ENCODE measurements at places on chromosomes 4 and X.

GRCh38 chr4:40613456-40613855, 16.2 kb downstream of the RBM47 start:
- H3K36me3 ChIP-seq: no peaks in the 10 kb centered on the region
- no peaks in the 10 kb centered on the region for H3K27me3 ChIP-seq
- H3K27ac ChIP-seq: no peak overlapping the region
- no peaks in the 10 kb centered on the region for H3K4me1 ChIP-seq
- DNase-seq: no peak
- H3K4me3 ChIP-seq: no peak overlapping the region

DNA sequence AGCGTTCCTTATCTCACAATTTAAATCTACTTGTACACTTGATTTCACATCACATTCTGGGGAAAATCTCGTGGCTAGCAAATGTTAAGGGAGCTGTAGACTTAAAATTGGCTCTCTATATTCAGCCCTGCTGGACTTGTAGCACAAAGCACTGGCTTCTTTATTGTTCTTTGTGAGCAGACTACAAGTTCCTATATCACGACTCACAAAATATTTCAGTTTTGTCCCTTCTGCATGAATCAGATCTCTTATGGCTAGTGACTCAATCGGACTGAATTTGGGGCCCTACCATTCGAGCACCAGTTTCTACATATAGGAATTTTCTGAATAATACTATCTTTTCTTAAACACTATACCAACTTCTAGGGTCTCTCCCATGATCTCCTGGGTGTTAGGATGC, 390.1 kb downstream of the ADAM29 start:
- H3K4me3 ChIP-seq: no peak overlapping the region
- H3K36me3 ChIP-seq: no peaks in the 10 kb centered on the region
- DNase-seq: no peak
- peaks cover 3% of the 10 kb centered on the region for H3K4me1 ChIP-seq
- no peak overlapping the region for H3K27ac ChIP-seq
- no peaks in the 10 kb centered on the region for H3K27me3 ChIP-seq

- no peak overlapping the region for H3K4me3 ChIP-seq
- no peak overlapping the region for H3K27ac ChIP-seq
- no peaks in the 10 kb centered on the region for H3K36me3 ChIP-seq
- no peak for DNase-seq
Observed at GRCh38 chr4:180150818-180151217, 2092.4 kb upstream of the TENM3 start.

- no peaks in the 10 kb centered on the region for H3K27me3 ChIP-seq
- no peak overlapping the region for H3K4me3 ChIP-seq
- no peaks in the 10 kb centered on the region for H3K36me3 ChIP-seq
- H3K27ac ChIP-seq: peak overlapping the region; percentile 66
- peaks cover 25% of the 10 kb centered on the region for H3K4me1 ChIP-seq
Observed at GRCh38 chr4:72893354-72894066, 176.0 kb downstream of the COX18 start.

- H3K27ac ChIP-seq: peak overlapping the region; percentile 68
- H3K4me1 ChIP-seq: no peaks in the 10 kb centered on the region
- no peaks in the 10 kb centered on the region for H3K27me3 ChIP-seq
- no peak for DNase-seq
Observed at GRCh38 chr4:125368671-125369081, 53.9 kb downstream of the FAT4 start.

DNA sequence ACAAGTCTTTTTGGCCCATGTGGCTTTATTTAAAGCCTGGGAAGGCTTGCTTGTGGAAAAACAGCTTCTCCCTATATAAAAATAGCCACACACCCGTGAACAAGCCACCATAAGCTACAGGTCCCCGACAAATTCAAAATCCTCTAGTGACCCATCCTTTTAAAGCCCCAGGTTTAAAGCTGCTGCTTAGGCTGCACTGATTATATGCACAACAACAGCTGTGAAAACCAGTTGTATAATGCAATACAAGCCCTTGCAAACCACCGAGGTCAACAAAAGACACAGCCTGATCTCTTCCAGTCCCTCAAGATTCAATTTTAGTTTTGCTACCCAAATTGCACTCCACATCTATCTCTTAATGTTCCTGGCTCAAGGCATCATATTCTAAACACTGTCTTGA, 186.0 kb upstream of the WDFY3 start:
- no peak overlapping the region for H3K27ac ChIP-seq
- H3K36me3 ChIP-seq: no peaks in the 10 kb centered on the region
- H3K27me3 ChIP-seq: no peaks in the 10 kb centered on the region
- H3K4me3 ChIP-seq: no peak overlapping the region
- no peaks in the 10 kb centered on the region for H3K4me1 ChIP-seq

GRCh38 chr4:71231129-71232055, 107.4 kb upstream of the SLC4A4 start:
- peaks cover 5% of the 10 kb centered on the region for H3K4me1 ChIP-seq
- peak overlapping the region; percentile 87 for H3K27ac ChIP-seq
- DNase-seq: peak; percentile 88
- peak overlapping the region; percentile 21 for H3K4me3 ChIP-seq

GRCh38 chrX:118189000-118189399, 72.4 kb upstream of the KLHL13 start:
- H3K4me3 ChIP-seq: no peak overlapping the region
- DNase-seq: no peak
- no peaks in the 10 kb centered on the region for H3K36me3 ChIP-seq
- H3K27me3 ChIP-seq: no peaks in the 10 kb centered on the region
- H3K27ac ChIP-seq: no peak overlapping the region

DNA sequence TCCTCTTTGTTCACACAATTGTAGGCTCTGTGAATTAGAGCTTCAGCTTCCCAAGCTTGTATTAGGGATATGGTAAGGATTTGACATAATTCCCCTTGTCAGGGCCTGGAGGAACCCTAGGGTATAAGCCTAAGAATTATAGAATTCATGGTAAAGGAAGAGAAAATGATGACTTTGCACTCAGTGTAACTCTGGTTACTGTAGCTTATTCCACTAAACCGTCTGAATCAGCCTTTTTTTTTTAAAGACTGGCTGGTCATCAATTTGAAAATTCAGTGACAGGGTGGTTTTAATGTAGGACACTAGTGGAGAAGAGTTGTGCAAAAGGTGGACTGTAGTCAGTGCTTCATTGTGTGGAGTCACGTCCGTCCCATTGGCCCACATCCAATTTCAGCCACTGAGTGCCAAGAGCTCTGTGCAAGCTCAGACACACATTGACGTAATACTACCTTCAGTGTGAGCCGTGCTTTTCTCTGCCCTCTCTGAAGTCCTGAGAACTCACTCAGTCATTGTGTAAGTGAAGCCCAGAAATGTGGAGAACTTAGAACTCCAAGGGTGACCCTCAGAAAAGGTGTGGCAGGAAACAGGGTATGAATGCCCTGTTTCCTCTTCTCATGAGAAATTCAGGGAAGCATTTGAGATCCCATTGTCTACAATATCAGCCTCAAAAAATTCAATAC, 449.8 kb downstream of the C4orf33 start:
- H3K27ac ChIP-seq: no peak overlapping the region
- H3K4me1 ChIP-seq: no peaks in the 10 kb centered on the region
- no peak overlapping the region for H3K4me3 ChIP-seq
- DNase-seq: peak; percentile 29

DNA sequence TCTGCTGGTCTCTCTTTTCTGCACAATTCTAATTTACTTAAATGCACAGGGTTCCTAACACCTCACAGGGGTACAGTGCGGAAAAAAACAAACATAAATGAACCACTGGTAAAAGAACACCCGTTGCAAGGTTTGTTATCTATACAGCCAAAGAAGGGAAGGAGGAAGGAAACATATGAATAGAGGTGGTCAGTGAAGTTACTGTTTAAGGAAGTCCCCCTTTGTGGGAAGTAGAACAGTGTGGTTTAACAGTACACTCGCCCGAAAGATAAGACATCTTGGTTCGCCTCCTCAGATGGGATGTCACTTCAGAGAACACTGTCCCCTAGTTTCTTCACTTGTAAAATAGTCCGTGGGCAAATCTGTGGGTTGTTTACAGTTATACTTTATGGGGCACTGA, 57.5 kb downstream of the TEC start:
- no peak for DNase-seq
- H3K4me3 ChIP-seq: no peak overlapping the region
- no peaks in the 10 kb centered on the region for H3K36me3 ChIP-seq
- H3K27me3 ChIP-seq: no peaks in the 10 kb centered on the region
- no peaks in the 10 kb centered on the region for H3K4me1 ChIP-seq
- H3K27ac ChIP-seq: no peak overlapping the region

- no peaks in the 10 kb centered on the region for H3K27me3 ChIP-seq
- no peaks in the 10 kb centered on the region for H3K36me3 ChIP-seq
- H3K27ac ChIP-seq: no peak overlapping the region
- no peak overlapping the region for H3K4me3 ChIP-seq
Observed at GRCh38 chr4:35175894-35176293, 1068.4 kb downstream of the ARAP2 start.

GRCh38 chr4:80461412-80461811, 125.9 kb downstream of the CFAP299 start:
- no peaks in the 10 kb centered on the region for H3K4me1 ChIP-seq
- no peak overlapping the region for H3K27ac ChIP-seq
- no peaks in the 10 kb centered on the region for H3K27me3 ChIP-seq

DNA sequence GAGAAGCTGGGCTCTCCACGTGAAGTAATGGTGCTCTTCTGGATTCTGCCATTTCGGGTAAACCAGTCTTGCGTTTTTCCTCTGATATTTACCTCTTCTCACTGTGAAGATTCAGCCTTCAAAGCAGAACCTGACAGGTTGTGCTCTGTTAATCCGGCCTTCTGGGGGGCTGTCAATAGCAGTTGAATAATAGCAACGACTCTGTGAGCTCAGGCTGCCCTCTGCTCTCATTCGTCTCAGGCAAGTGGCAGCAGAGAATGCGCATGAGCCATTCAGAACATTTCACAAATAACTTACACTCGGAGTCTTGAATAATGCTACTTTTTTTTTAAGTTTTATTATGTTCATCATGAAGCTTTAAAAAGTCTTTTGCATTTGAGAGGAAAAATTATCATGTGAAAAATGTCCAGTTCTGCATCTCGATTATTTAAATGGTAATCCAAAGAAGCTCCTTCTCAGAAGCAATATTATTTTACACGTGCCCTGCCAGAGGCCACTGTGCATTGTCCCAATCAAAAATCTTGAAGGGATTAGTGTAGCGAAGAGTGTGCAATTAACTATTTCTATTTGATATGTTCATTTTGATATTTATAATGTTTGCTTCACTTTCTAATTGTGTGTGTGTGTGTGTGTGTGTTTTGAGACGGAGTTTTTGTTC, 354.2 kb upstream of the FAT1 start:
- no peak overlapping the region for H3K4me3 ChIP-seq
- no peak for DNase-seq
- H3K27me3 ChIP-seq: no peaks in the 10 kb centered on the region
- no peaks in the 10 kb centered on the region for H3K36me3 ChIP-seq
- H3K4me1 ChIP-seq: no peaks in the 10 kb centered on the region

GRCh38 chr4:77992581-77992980, 64.5 kb upstream of the FRAS1 start:
- H3K27ac ChIP-seq: no peak overlapping the region
- no peaks in the 10 kb centered on the region for H3K4me1 ChIP-seq
- no peaks in the 10 kb centered on the region for H3K27me3 ChIP-seq
- DNase-seq: no peak
- H3K36me3 ChIP-seq: no peaks in the 10 kb centered on the region

DNA sequence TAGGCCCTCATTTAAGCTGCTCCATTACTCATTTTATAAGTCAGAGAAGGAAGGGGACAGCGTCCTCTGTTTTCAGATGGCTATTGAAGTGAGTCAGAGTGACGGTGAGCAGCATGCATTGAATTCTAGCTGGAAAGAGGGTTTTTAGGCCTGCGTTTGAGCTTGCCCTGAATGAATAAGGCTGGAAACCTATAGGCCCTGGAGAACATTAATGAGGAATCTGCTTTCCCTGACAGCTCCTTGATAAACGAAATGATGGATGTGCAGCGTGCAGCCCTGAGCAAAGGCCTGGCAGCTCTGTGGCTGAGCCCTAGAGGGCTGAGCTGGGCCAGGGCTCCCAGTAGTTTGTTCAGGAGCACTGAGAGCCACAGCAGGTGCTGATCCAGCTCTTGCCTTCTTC, 33.4 kb downstream of the TBL1X start:
- no peak overlapping the region for H3K27ac ChIP-seq
- no peak for DNase-seq
- H3K27me3 ChIP-seq: no peaks in the 10 kb centered on the region

DNA sequence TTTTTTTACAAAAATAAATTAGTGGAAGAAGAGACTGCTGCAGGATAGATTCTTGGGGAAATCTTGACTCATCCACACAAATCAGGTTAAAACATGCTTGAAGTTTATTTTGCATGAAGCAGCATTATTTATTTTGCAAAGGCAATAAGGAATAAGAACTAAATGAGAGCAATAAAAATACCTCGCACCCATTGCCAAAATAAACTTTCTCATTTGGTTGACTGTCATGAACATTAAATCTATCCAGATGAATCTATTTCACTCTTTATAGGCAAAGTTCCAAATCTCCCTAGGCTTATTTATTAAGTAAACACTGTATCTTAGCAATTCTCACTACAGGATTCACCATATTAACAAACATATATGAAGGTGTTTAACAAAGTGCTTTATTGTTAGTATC, 58.9 kb downstream of the HOPX start:
- DNase-seq: no peak
- no peak overlapping the region for H3K27ac ChIP-seq
- no peak overlapping the region for H3K4me3 ChIP-seq

DNA sequence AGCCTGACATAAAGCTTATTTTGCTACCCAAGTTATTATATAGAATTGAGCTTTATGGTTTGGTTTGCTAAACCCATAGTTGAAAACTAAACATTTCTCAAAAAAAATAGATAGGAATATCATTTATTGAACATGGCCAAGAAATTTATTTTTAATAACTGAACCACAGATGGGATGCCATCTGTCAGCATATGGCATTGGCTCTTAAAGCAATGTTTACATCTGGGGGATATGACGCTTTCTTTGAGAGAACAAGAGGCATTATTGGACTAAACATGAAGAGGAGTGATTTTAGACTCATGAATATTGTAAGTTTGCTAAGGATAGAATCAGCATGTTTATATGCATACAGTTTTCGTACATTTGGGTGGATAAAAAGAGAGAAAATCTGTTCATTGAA, 132.6 kb upstream of the SLIT2 start:
- no peaks in the 10 kb centered on the region for H3K4me1 ChIP-seq
- no peaks in the 10 kb centered on the region for H3K27me3 ChIP-seq
- H3K36me3 ChIP-seq: no peaks in the 10 kb centered on the region
- no peak for DNase-seq
- H3K4me3 ChIP-seq: no peak overlapping the region
